RKO (cell line): ENCODE measurements at places on chromosomes 3 and 15.

GRCh38 chr3:122219242-122219872, 35.9 kb downstream of the CASR start:
- DNase-seq, result peak; percentile 21

GRCh38 chr3:25437953-25438352, 9.9 kb downstream of the RARB start:
- no peak for DNase-seq

- DNase-seq, result no peak
These were observed 319.8 kb downstream of the IL5RA start for GRCh38 chr3:2790266-2790815.

DNA sequence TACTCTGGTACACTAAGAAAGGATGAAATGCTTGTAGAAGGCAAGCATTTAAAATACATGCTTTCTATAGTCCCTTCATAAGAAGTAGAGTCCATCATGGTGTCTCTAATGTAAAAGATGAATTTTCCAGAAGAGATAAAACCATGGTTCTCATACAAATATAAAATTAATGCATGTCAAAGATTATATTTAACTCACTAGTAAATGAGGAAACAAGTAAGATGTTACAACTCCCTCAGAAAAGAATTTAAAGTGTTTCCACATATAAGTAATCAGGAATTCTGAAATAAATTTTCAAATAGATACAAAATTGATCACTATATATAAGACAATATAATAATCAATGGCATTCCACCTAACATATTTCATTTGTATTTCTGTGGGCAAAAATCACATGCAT, 570.3 kb upstream of the CCDC54 start:
- DNase-seq, result no peak

DNA sequence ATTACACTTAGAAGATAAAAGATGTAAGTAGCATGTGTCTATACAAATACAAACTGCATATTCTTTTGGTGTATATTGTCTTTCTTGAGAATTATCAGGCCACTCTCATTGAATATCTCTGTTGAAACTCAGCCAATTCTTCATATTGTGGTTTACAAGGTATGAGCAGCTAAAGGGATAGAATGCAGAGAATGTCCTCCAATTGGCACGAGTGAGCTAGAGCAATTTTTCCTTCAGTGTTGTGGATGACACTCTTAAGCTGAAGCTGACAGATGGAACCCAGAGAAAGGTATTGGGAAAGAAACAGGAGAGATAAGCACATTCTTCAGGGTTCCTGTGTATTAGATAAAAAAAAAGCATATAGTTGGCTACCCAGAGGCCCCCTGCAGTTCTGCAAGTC, 453.1 kb downstream of the EPHA3 start:
- DNase-seq, result no peak

DNA sequence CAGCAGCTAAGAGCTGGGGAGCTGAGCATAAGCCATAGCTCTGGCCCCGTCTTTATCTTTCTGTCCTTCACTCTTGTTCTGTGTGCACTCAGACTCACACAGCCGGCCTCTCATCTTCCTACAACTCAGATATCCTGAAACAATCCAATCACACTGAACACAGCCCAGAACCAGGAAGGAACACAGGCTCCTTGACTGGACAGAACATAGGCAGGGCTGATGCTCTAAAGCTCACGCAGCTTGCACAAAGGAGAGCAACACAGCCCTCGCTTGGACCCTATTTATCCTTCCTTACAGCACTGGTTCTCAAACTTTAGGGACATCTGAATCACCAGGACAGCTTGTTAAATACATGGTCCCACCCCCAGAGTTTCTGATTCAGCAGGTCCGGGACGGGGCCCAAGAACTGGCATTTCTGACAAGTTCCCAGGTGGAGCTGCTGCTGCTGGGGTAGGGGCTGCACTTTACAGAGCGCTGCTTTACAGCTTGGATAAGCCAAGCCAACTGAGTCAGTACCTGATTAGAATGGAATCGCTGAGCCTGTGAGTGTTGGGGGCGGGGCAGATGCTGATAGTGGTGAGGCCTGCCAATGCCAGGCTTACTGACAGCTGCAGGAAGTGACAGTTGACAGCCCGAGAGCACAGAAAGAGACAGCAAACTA, 65.1 kb downstream of the MRPL46 start:
- DNase-seq, result no peak

DNA sequence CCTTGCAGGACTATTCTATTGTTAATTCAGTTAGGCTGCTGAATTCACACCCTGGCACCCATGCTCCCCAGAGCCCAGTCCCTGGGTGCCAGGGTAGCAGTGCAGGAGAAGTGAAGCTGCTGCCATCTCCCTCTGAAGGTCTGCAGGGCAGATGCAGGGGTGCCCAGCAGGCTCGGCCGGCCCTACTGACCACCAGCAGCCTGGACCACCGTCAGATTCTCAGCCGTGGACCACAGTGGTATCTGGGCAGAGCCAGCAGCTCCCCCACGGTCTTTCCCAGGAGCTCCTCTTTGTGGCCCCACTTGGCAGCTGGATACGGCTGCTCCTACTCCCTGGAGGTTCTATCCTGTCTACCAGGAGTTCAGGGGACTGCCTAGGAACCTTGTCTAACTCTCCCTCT, 46.8 kb downstream of the ALDH1L1 start:
- no peak for DNase-seq

DNA sequence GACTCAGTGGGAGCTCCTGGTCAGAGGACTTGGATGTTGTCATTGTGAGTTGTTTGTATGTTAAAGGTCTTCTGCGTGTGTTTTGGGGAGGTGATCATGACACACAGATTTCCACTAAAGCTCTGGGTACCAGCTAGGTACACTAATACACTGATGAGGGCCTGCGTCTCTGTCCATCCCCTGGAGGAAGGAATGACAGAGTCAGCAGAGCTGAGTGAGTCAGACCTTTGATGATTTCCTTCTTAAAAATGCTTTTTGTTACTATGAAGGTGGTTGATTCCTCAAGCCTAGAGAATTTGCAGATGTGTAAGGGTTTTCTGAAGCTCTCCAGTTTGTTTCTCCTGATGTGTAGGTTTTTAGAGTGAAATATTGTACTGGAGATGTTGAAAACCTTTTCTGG, 424.1 kb upstream of the TPM1 start:
- DNase-seq, result peak; percentile 82

GRCh38 chr3:60266444-60266843, 984.8 kb downstream of the FHIT start:
- no peak for DNase-seq

DNA sequence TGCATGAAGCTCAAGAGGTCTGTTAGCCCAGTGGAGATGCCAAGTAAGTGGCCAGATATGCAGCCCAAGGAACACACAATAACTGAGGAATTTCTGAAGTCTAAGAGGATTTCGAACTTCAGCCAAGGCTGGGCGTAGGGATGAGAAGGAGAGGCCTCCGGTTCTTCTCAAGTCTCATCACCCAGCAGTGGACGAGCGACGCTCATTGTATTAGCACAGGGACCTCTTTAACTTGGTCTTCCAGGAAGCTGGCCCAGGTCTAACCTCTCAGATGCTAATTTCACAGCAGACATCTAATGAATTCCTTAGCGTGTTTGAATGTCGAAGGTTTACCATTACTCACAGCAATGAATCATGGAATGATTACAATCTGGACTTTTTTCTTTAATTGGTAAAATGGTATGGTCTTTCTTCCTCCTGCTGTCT, 85.0 kb downstream of the HES1 start:
- no peak for DNase-seq

DNA sequence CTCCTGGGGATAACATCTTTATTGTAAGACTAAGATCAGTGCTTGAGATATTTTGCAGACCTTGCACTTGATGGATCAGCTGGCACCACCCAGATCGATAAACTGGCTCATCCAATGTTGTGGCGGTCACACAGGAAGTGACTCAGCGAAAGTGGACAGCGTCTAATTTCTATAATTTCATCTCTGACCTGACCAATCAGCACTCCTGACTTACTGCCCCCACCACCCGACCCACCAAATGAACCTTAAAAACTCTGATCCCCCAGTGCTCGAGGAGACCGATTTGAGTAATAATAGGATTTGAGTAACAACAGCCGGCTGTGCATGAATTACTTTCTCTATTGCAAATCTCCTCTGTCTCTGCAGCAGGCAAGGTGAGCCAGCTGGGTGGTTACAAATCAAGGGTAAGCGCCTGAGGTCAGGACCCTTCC, 62.7 kb upstream of the RNU6-1 start:
- no peak for DNase-seq

GRCh38 chr3:76131396-76132153, 346.2 kb upstream of the ZNF717 start:
- DNase-seq, result peak; percentile 64

GRCh38 chr3:185887066-185887465, 50.7 kb downstream of the TRA2B start:
- DNase-seq, result no peak

DNA sequence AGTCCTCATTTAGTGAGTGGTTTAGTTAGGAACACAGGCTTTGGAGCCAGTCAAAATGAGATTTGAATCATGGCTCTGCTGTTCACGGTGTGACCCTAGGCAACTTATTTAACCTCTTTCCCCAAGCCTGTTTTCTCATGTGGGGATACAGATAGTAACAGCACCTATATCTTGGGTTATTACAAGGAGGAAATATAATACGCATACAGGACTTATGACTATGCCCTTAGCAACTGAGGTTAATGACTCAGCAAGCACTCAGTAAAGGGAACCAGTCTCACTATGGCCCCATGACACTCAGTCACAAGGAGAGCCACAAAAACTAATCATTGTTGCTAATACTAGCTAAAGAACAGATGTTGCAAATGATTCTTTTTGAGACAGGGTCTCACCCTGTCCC, 45.9 kb downstream of the SUMF1 start:
- peak; percentile 96 for DNase-seq

DNA sequence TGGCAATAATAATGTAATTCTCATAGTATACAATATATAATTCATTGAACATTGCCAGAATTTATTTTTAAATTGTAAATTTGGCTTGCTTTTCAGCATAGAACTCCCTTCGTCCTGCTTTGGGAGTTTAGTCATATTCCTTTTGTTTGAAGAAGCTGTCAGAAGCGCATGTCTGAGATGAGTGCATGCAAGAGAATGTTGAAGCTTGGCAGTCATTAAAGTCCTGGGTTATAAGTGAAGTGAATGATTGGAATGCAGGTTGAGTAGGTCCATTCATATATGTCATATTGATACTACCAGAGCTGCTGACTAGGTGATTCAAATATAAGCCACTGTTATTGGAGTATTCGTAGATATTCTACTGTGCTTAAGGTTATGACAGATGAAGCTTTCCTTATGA, 243.6 kb upstream of the MDFIC2 start:
- no peak for DNase-seq

DNA sequence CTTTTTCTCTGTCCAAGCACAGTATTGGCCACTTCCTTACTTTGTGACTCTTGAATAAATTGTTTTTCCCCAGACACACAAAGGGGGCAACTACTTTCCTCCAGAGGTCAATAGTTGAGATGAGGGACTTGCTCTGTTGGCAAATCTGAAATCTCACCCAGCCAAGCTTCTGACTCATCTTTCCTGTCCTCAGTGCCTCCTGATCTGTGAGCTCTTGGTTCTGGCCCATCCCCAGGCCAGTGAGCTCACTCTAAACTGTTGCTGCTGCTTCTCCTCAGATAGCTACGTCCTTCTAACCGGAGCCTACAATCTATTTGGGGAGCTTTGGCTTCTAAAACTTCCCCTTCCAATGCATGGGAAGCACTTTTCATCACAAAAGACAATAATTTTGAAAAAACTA, 50.0 kb upstream of the NMD3 start:
- peak; percentile 54 for DNase-seq

- no peak for DNase-seq
These were observed 412.5 kb upstream of the RORA start for GRCh38 chr15:61641645-61642044.

GRCh38 chr15:99704444-99704838, 28.8 kb downstream of the LYSMD4 start:
- peak; percentile 91 for DNase-seq

DNA sequence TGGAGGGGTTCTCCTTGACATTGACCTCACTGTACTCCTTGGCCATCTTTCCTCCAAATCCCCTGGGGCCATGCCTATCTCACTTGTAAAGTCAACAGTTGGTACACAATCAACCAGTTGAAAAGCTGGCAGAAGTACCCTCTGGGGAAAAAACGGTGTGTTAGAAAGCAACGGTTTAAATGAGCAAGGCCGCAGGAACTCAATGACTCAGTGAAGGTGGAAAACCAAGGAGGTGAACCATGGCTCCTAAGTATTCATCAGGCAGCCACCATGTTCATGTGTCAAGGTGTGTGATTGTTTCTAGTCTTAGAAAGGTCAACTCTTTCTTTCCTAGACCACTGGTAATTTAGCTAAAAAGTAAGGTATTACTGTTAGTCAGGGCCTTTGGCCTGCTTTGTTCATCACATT, 130.9 kb upstream of the SATB1 start:
- no peak for DNase-seq

DNA sequence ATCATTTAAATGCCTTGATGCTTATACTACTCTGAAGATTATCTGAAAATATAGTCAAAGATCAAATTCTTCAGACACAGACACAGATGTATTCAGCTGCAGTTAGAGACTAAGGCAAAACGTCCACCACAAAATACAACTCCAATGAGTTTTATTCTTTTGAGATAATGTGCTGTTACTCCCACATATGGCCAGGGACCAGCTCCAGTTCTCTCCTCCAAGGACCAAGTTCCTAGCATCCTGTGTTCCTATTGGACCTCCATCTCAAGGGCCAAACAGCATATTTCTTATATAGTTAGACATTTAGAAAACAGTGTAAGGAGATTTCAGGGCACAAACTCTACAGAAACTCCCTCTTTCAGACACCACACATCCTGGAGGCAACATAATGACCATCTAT, 27.1 kb downstream of the IP6K1 start:
- no peak for DNase-seq

- DNase-seq, result no peak
These were observed 314.9 kb downstream of the CACNA2D3 start for GRCh38 chr3:54437271-54437670.

DNA sequence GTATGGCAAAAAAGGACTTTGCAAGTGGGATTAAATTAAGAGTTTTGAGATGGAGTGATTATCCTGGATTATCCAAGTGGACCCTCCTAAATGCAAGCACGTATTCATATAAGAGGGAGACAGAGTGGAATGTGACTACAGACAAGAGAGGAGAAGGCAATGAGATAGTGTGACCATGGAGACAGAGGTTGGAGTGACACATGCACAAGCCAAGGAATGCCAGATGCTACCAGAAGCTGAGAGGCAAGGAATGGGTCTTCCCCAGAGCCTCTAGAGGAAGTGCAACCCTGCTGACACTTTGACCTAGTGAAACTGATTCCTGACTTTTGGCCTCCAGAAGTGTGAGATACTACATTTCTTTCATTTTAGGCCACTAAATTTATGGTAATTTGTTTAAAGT, 117.2 kb downstream of the UACA start:
- DNase-seq, result no peak
